ENCODE measurements at places on chromosomes 5 and 9. TPM values are rescaled to one million over a fixed set of nuclear protein-coding genes. Genes with fewer than 3 reads are reported as not detected.

The MEGF9 gene
- 7.9 TPM for total RNA-seq

The SIT1 gene
- total RNA-seq = not detected

The SARDH gene
- 4.6 TPM for total RNA-seq

The GLE1 gene
- 17.5 TPM for total RNA-seq

The TLR4 gene
- total RNA-seq = 2.2 TPM

The CTSL gene
- 596 TPM for total RNA-seq

The WDR31 gene
- 2.8 TPM for total RNA-seq

The LHX6 gene
- total RNA-seq = not detected

The PLEKHG4B gene
- under 0.01 TPM for total RNA-seq

The DND1 gene
- total RNA-seq = 0.17 TPM

The PCDHGA1 gene
- 1.3 TPM for total RNA-seq

The FOXD4L3 gene
- not detected for total RNA-seq

The CCL27 gene
- total RNA-seq = not detected

The S1PR3 gene
- 14.2 TPM for total RNA-seq

The FAM221B gene
- total RNA-seq = not detected

The PCDHGA7 gene
- total RNA-seq = 5.7 TPM

The RORB gene
- total RNA-seq = 2.0 TPM

The PHF24 gene
- 0.16 TPM for total RNA-seq

The CTNND2 gene
- not detected for total RNA-seq

Data from bronchial smooth muscle cell (primary cell).